Fibroblast of skin of left quadriceps (primary cell): ENCODE measurements at places on chromosomes 11 and 22.

- DNase-seq, result no peak
Measured at GRCh38 chr11:76990628-76991027, 43.6 kb upstream of the B3GNT6 start.

DNA sequence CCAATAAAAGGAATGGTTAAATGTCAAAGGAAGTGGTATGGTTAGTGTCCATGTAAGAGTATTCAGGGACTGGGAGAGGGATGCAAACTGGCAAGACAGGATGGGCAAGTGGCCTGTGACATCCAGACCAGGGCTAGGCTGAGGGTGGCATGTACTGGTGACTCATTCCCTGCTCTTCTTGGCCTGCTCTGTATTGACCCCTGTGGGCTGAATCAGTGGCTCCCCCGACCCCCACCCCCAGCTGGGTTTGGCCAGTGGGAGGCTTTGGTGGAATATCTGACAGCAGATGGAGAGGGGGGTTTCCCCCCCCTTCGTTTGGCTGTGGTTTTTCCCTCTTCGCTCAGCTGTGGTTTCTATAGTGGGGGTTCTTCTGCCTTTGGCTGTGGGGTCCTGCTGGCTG lies 87.7 kb downstream of the CSNK2A3 start:
- no peak for DNase-seq

DNA sequence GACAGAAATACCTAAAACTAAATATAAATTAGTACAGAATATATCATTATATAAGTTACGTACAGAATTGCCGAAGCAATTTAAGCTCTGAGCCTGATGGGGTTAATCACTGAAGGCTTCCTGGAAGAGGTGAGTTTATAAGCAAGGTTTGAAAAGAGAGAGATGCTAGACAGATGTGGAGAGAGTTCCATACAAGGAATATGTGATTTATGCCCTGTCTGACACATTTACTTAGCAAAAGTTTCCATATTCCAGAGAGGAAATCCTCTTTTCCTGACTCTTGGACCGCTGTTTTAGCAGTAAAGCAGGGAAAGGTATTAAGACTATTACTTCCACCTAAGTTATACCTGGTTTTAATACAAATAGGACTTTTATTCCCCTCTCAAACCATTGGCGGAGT lies 65.1 kb downstream of the DBX1 start:
- no peak for DNase-seq

- no peak for DNase-seq
Measured at GRCh38 chr22:25167082-25167481, 32.6 kb upstream of the CRYBB3 start.

GRCh38 chr11:70641369-70641768 lies 243.0 kb downstream of the CTTN start:
- DNase-seq, result no peak

- DNase-seq, result no peak
Measured at GRCh38 chr11:120105576-120105975, 32.3 kb downstream of the TRIM29 start.

GRCh38 chr11:91926965-91927364 lies 297.7 kb upstream of the FAT3 start:
- no peak for DNase-seq
